ENCODE measurements at places on chromosomes 2 and 18. TPM values are rescaled to one million over a fixed set of nuclear protein-coding genes. Genes with fewer than 3 reads are reported as not detected.

AGXT gene
- not detected for polyA plus RNA-seq

RAMP1 gene
- 21.2 TPM for polyA plus RNA-seq

IL1RL1 gene
- polyA plus RNA-seq, result not detected

ERBB4 gene
- polyA plus RNA-seq, result 0.05 TPM

KIF3C gene
- 18.6 TPM for polyA plus RNA-seq

GRB14 gene
- polyA plus RNA-seq, result 6.4 TPM

MAL gene
- not detected for polyA plus RNA-seq

IL1F10 gene
- not detected for polyA plus RNA-seq

C2orf78 gene
- polyA plus RNA-seq, result 0.02 TPM

PSMG2 gene
- 36.0 TPM for polyA plus RNA-seq

MARS2 gene
- 2.4 TPM for polyA plus RNA-seq

SOCS6 gene
- polyA plus RNA-seq, result 12.1 TPM

FSHR gene
- not detected for polyA plus RNA-seq

CHN1 gene
- 46.9 TPM for polyA plus RNA-seq

IL18R1 gene
- polyA plus RNA-seq, result 0.11 TPM

PJVK gene
- polyA plus RNA-seq, result 10.8 TPM

CARF gene
- polyA plus RNA-seq, result 8.3 TPM

COPS9 gene
- 511 TPM for polyA plus RNA-seq

LYPD6B gene
- polyA plus RNA-seq, result 17.0 TPM

SCN7A gene
- polyA plus RNA-seq, result 0.05 TPM

CDCA7 gene
- polyA plus RNA-seq, result 19.1 TPM

SLC9A2 gene
- not detected for polyA plus RNA-seq

UCN gene
- polyA plus RNA-seq, result 2.8 TPM

NR4A2 gene
- polyA plus RNA-seq, result 16.2 TPM

AMER3 gene
- polyA plus RNA-seq, result 0.03 TPM

NT5C1B gene
- not detected for polyA plus RNA-seq

TMEM198 gene
- polyA plus RNA-seq, result 4.7 TPM

GPR155 gene
- 3.5 TPM for polyA plus RNA-seq

OXER1 gene
- polyA plus RNA-seq, result not detected
